ENCODE measurements at places on chromosomes 7 and 10. TPM values are rescaled to one million over a fixed set of nuclear protein-coding genes. Genes with fewer than 3 reads are reported as not detected.

The CPA2 gene
- 0.41 TPM for total RNA-seq

The FRAT1 gene
- 11.6 TPM for total RNA-seq

The FAM13C gene
- total RNA-seq: 30.9 TPM

The CLDN15 gene
- total RNA-seq: 15.4 TPM

The TMEM213 gene
- total RNA-seq: not detected

The PTPRZ1 gene
- total RNA-seq: 5.1 TPM

The CRCP gene
- 32.5 TPM for total RNA-seq

The ABCB4 gene
- total RNA-seq: 8.7 TPM

The CLDN3 gene
- total RNA-seq: not detected

The ECHDC3 gene
- total RNA-seq: 12.2 TPM

The NRP1 gene
- total RNA-seq: 66.9 TPM

The CREB5 gene
- 49.1 TPM for total RNA-seq

The LIPF gene
- total RNA-seq: not detected

Data from thoracic aorta (tissue), 2 donors.